ENCODE measurements at places on chromosomes 12 and 14.

DNA sequence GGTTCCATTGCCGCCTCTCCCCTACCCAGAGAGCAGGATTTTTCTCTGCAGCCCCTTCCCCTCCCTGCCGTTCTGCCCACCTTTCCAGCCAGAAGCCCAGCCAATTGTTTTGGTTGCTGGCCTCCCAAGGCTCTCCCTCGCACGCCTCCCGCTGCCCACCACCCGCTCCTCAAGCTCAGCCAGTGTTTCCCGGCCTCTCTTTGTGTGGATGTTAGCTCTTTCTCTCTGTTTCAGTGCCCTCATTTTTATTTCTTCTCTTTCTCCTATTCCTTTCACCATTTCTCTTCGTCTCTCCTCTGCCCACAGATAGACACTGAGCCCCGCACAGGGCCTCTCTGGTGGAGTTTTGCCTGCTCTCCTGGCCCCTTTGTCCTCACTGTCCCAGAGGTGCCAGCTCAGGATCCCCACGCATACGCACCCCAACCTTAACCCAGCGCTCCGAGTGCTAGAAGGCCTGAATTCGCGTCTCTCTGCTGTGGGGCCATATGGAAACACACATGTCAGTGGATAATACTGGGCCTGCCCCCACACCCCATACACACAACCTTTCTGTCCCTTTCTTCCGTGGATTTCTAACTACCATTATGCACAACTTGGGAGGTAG is 54.9 kb downstream of the SMUG1 start:
- DNase-seq, result no peak

GRCh38 chr12:5473076-5473782 is 41.3 kb downstream of the NTF3 start:
- DNase-seq, result no peak

DNA sequence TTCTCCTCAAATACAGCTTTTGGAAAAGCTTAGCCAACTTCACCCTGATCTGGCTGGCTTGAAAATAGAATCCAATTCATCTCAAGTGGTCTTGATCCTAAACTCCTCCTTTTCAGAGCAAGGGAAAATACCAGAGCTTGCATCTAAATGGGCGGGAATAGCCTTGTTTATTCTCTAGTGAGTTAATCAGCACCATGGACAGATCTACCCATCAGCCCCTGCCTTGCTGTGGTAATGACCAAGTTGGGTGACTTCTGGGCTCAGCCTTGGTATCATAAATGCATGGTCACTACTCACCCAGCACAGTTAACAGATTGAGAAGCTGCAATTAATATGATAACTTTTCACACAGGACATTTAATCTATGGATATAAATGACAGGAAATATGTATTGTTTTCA is 196.6 kb downstream of the GLT1D1 start:
- DNase-seq, result no peak

GRCh38 chr14:53824061-53824460 is 132.6 kb downstream of the BMP4 start:
- no peak for DNase-seq

DNA sequence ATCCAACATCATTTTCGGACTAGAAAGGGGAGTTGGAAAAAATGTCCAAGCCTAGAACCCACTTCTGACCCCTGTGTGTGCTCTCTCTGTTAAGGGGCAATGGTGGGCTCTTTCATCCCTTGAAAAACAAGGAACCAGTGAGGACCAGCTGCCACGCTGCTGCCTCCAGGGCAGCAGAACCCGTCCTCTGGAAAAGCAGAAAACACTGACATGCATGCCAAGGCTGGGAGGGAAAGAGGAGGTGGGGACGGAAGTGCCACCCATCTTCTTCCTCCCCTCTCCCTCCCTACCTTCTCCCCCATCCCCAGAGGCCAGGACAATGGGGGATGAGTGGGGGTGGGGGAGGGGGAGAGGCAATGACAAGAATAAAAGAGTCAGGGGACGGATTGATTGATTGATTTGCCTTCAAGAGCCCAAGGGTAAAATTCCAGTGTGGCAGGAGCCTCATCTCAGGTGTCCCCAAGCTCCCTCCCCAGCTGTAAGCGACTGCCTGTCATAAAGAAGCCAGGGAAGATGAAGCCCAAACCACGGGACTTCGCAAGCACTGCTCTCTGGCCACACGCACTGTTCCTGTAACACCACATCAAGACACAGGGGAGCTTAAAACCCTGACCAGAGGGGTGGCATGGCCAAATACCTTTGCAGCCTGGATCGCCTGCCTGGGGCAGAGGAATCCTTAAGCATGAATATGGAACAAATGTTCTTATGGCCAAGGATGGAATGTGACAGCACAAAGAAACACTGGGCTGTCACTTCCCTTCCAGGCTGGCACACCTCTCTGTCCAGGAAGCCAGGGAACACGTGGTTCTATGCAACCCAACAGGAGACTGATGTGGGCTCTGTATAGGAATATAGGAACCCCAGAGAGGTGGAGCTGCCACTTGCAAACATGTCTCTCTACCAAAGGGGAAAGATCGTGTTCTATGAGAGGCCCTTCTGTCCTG is 38.9 kb upstream of the BDKRB2 start:
- DNase-seq, result no peak

DNA sequence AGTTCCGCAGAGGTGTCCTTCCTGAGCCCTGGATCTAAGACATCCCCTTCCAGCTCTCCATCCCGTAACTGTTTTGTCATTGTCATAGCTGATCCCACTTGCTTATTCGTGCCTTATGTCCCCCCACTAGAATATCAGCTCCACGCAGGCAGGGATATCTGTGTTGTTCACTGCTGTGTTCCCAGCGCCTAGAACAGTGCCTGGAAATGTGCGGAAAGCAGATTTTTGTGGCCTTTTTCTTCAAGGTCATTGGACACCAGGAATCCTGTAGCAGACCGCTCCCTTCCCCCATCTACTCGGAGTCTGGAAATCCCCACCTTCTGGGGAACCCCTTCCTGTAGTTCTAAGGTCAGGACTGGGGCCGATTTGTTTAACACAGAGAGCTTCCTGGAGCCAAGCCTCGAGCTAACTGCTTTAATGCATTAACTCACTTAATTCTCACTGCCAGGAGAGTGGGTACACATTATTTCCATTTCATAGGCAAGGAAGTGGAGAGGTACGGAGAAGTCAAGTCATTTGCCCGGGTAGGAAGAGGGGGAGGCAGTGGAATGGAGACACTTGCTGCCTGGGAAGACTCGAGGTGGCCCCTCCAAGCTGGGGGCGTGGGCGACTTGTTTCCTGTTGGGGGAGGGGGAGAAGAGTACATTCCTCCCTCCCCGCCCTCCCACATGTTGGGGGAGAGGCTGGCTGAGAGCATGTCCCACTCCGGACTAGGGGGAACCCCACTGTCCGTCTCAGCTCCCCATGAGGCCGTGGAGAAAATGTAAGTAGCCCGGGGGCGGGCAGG is 1.2 kb upstream of the SH2B3 start:
- DNase-seq, result peak; percentile 47

DNA sequence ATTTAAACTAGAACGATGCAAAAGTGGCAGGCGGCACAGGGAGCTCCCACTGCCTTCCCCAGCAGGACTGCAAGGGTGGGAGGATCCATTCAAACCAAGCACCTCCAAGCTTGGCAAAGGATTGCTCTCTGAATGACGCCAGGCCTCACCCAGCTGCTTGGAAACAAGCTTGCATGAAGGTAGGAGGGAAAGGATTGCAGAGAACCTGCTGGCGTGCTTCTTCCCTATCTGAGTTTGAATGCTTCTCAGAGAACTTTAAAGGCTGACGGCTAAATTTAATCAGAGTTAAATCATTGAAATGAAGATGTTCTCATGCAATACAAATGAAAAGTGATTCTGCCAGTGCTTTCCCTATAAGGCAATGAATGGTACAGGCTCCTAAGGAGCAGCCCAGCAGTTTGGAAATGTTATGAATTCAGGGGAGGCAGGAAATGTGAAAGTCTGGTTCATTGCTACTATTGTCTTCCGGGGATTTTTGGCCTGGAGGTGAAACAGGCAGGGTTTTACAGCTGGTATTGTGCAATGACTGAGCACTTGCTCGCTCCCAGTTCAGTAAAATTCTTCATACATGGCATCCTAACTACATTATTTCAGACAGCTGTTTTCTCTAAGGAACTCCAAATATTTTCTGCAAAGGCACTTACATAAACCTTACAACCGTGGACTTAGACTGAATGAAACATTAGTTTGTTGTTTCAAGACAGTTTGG is 31.9 kb upstream of the DUSP6 start:
- DNase-seq, result no peak

DNA sequence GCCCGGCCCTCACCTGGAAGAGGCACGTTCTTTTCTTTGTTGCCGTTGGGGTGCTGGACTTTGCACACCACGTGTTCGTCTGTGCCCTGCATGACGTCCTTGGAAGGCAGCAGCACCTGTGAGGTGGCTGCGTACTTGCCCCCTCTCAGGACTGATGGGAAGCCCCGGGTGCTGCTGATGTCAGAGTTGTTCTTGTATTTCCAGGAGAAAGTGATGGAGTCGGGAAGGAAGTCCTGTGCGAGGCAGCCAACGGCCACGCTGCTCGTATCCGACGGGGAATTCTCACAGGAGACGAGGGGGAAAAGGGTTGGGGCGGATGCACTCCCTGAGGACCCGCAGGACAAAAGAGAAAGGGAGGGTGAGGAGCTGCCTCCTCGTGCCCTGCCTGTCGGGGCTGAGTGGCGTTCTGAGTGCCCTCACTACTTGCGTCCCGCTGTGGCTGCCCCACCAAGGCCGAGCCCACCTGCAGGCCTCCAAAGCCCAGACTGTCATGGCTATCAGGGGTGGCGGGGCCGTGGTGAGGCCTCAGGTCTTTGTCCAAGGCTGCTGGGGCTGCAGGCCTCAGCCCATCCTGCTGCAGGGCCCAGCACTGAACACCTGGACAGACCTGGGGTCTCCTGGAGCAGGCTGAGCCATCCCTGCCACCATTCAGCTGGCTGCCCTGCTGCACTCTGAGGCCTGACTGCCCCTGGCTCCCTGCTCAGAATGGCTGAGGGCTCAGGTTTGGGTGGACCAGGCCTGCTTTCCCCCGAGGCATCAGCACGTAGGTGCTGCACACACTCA is 329.7 kb downstream of the TMEM121 start:
- no peak for DNase-seq

Measured in substantia nigra (tissue), 51 donors.